ENCODE measurements at places on chromosomes 2 and 18.
A peak's percentile ranks its signal among the peaks of the same experiment; 100 is the strongest.

DNA sequence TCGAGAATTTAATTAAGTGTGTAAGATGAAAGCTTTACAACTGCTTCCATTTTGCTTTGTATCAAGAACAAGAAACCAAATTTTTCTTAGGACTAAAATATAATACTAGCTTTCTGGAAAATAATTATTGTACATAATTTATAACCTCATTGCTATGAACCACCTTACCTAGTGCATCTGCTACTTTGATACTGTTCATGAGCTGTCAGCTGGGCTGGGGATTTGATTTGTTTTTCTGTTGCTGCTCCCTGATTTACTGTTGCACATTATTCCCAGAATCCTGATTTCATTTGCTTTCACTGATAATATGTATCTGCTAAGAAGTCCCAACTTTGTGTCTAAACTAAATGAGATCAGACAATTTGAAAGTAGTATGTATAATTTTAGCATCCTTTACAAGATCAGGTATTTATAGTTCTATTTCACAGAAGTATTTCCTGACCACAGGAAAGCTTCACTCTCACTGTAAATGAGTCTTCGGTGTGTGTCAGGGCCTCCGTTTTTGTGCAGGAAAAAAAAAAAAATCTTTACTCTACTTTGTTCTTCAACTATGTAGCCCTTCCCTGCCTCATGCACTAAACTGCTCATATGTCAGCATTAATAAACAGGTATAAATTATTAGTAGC is 105.6 kb upstream of the CCDC150 start:
- DNase-seq, result no peak

DNA sequence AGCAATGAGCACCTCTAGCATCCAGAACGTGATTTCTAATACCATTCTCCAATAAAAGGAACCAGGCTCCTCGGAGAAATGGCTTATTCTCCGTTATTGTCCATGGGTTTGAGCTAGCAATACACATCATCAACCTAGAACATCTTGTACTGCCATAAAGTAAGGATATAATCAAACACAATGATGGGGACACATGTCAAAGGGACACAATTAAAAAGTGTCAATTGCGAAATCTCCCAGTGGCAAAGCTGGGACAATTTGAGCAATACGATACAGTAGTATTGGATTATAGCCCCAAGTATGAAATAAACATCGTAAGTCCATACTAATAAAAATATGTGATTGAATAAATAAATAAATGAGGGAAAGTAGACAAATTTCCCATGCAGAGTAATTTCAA is 108.4 kb downstream of the CTNNA2 start:
- DNase-seq, result no peak

DNA sequence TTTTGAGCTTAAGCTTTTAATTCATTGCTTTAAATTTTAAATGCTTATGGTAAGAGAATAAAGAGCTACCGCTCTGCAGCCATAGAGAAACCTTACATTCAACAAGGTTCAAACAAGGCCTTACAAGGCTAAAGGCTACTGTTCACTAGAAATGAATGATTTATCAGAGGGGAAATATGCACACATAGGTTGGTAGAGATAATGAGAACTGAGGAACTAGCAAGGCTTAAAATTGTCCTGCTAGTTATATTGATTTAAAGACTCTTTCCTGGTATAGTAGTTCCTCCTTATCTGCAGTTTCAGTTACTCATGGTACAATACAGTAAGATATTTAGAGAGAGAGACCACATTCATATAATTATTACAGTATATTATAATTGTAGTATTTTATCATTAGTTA is 193.4 kb downstream of the WDR7 start:
- DNase-seq, result no peak

DNA sequence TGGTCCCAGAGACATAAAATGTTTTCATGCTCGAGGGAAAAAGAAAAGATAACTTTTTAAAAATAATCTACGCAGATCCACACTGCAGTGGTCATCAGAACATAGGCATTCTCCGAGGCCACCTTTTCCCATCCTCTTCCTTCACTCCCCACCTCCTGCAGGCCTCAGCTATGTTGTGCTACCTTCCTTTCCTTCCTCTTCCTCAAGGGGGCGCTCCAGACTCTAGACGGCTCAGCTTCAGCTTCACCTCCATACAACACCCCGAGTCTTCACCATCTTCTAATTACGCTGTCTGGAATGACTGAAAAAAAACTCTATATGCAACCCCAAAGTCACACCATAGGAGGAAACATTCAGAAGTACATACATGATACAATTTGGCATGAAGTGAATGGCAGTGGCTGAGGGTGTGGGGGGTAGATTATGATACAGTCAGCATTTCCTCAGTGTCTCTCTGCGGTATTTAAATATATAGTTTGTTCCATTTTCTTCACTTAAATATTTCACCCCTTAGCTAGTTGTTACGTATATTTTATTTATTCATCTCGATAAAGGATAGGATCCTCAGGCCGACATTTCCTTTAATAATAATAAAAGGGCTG is 583.6 kb downstream of the IRS1 start:
- peak; percentile 21 for DNase-seq

DNA sequence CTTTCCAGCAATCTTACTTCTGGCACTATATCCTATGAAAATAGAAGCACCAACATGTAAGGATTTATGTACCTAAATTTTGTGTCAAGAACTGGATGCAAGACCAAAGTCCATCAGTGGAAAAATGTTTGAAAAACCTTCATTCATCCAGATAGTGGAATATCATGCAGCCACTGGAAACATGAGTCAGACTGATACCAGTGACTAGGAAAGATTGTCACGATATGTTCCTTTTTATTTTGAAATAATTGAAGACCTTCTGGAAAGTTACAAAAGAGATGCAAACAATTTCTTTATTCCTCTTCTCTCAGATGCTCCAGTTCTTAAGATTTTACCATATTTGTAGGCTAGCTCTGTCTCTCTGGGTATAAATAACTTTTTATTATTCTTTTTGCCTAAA is 40.5 kb upstream of the IL1R2 start:
- DNase-seq, result no peak

- no peak for DNase-seq
Observed at GRCh38 chr2:234880551-234881211, 71.1 kb upstream of the SH3BP4 start.

DNA sequence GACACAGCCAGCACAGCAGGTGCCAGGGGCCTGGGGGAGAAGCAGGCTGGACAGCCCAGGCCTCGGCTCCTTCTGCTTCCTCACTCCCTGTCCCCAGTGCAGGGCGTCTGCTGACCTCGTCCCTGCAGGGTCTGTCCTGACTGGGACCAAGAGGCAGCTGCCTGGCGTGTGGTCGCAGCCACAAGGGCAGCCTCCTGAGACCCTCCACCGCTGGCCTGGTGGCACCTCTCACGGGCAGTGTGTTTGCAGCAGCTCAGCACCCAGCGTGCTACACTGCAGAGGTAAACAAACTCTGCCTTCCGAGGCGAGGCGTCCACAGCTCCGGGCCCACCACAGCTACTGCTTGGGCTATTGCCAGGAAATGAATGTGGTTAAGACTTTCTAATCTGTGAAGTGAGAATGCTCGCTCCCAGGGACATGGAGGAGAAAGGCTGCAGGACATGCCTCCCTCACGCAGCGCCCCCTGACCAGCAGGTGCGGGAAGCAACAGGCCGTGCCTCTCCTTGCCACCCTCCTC is 46.1 kb upstream of the HPCAL1 start:
- no peak for DNase-seq

- DNase-seq, result no peak
Observed at GRCh38 chr2:195021711-195022507, 635.1 kb upstream of the SLC39A10 start.

DNA sequence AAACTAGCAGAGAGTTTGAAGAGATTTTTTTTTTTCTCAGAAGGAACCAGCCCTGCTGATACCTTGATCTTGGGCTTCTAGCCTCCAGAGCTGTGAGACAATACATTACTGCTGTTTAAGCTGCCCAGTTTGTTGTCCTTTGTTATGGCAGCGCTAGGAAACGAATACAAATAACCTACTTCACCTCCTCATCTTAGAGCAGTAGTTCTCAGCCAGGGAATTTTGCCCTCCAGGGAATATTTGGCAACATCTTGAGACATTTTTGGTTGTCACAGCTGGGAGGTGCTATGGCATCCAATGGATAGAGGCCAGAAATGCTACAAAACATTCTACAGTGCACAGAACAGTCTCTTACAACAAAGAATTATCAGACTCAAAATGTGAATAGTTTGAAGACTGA is 43.9 kb upstream of the BCL11A start:
- DNase-seq, result no peak

GRCh38 chr2:207860685-207861084 is 91.0 kb upstream of the FZD5 start:
- no peak for DNase-seq

GRCh38 chr2:109226128-109226527 is 97.1 kb downstream of the SH3RF3 start:
- DNase-seq, result no peak

GRCh38 chr18:54750350-54750749 is 77.9 kb upstream of the RAB27B start:
- DNase-seq, result no peak

DNA sequence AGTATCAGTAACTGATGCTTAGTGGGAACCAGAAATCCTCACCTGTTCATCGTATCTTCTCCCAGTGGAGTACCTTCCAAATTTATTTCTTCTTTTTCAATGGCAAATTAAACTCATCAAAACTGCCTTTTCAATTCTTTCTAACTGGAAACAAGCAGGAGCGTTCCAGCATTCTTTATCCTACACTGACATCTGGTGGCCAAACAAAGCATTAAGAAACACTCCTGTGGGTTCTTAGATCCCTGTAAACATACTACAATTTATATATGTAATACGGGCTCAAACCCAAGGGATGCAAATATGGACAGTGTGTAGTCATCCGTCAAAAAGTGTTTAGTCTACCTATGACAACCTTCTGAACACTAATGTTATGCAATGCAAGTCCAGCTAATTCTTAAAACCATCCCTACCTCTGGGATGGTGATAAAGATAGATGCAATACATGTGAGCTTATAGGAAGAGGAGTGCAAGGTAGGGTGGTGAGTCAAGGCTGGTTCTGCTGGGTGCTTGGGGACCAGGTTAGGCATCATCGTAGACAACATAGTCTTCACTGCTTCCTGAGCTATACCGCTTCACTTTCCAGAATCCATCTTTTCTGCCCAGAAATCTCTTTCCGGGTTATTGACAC is 375.0 kb downstream of the CTNNA2 start:
- DNase-seq, result no peak

DNA sequence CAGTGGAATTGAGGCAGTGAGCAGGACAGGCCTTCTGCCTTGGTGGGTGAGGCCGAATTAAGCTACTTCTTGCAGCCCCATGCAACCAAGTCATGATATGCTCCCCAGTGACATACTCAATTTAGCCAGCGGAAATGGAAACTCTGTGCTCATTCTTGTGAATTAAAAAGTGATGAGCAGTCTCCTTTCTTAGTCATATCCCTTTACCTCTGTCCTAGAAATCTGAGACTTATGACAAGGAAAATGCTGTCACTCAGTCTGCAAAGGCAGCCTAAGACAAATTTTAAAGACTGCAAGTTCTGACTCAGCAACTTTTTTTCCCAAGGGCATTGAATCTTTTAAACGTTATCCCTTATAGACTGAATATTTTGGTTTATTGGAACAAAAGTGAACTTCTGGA is 218.2 kb downstream of the SH3BP4 start:
- DNase-seq, result no peak

DNA sequence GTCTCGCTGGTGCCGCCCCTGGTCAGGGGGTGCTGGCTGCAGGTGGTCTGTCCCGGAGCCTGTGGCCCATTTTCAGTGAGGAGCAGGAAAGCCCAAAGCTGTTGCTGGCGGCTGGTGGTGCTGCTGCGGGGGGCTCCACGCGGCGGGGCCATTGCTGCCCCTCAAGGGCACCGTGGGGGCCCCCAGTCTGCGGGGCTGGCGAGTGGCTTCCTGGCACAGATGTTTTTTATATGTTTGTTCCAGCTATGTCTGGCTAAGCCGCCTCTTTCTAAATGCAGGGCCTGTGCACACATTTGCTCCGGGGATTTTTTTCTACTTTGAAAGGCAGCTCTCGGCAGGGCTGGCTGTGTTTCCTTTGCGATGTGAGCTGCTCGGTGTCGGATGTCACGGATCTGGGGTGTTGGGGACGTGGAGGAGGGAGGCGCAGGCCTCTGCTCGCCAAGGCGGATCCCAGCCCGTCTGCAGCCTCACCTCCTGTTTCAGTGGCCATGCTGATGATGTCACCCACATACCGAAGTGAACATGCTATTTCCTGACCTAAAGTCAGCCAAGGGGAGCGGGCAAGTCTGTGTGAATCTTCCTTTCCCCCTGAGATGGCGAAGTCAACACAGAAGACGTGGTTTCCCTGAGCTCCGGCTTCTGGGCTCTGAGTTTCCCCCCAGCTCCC is 112.0 kb upstream of the CTDP1 start:
- DNase-seq, result no peak

DNA sequence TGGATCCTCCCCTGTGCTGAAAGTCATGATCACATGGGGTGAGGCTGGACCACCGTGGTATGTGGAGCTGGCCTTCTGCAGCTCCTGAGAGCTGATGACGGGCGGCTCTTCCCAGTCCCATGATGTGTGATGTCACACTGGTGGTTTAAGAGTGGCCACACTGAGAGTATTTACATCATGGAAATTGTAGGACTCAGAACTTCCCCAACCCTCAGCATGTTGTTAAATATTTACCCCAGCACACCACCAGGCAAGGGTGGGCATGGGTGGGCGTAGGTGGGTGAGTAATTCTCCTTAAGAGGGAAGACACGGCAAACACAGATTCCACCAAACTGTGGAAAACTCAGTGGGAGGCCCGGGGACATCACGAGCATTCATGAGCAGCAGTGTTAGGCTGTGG is 106.8 kb downstream of the ALPK2 start:
- no peak for DNase-seq

- DNase-seq, result no peak
Observed at GRCh38 chr2:159124441-159124911, 156.0 kb downstream of the TANC1 start.

GRCh38 chr2:202749477-202749876 is 114.7 kb downstream of the FAM117B start:
- DNase-seq, result no peak

GRCh38 chr2:140013545-140014203 is 1233.5 kb upstream of the NXPH2 start:
- DNase-seq, result no peak

- DNase-seq, result no peak
Observed at GRCh38 chr2:233474308-233475160, 92.0 kb downstream of the USP40 start.

DNA sequence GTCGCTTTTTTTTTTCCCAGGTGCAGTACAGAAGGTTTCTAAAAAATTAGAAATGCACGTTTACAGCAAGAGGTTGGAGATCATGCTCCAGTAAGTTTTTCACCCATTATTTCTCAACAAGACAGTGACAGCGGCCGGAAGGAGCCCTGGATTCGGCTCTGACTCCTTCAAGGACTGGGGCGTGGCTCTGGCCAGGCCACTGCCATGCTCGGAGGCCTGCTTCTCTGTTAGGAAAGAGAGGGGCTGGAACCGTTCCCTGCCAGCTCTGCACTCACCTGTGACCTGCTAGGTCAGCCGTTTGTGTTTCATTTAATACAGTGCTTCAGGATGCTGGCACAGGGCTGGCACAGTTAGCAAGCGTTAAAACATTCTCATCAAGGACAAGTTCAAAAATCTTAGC is 6.7 kb upstream of the IAH1 start:
- no peak for DNase-seq

- no peak for DNase-seq
Observed at GRCh38 chr18:32277549-32277948, 87.7 kb downstream of the MEP1B start.
